ENCODE measurements at places on chromosomes 5 and 9.

- no peak for DNase-seq
Measured at GRCh38 chr9:73093740-73094379, 57.8 kb upstream of the ANXA1 start.

DNA sequence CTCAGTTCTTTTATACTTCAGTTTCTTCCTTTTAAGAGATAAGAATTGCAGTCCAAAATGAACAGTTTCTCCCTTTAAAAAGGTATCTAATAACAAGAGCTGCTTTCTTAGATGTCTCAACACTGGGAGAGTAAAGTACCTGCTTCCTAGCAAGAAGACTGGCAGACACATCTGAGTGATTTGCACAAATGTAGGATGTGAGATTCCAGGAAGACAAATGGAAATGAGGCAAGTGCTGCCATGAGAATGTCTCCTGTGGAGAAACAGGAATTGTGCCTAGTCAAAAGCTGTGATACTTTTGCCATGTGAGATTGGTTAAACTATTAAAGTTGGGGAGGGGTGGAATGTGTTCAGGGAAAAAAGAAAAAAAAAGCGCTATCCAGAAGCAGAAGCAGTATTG lies 159.1 kb downstream of the HTR1A start:
- no peak for DNase-seq

DNA sequence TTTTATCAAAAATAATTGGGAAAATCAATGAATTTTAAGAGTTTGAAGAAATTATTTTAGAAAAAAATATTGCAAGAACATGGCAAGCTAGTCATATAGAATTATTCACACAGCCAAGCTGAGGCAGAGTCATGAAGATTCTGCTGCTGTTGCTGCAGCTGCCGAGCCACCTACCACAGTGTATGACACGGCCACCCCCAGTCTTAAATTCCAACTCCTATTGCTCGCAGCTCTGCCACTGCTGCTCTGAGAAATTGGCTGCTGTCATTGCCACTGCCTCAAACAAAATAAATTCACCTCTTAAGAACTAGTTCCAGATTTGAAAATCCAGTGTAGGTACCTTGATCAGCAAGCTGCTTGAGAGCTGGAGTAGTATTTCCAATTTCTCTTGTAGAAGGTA lies 1318.8 kb upstream of the ACO1 start:
- no peak for DNase-seq

- no peak for DNase-seq
Measured at GRCh38 chr5:35009657-35010056, 38.1 kb downstream of the AGXT2 start.

DNA sequence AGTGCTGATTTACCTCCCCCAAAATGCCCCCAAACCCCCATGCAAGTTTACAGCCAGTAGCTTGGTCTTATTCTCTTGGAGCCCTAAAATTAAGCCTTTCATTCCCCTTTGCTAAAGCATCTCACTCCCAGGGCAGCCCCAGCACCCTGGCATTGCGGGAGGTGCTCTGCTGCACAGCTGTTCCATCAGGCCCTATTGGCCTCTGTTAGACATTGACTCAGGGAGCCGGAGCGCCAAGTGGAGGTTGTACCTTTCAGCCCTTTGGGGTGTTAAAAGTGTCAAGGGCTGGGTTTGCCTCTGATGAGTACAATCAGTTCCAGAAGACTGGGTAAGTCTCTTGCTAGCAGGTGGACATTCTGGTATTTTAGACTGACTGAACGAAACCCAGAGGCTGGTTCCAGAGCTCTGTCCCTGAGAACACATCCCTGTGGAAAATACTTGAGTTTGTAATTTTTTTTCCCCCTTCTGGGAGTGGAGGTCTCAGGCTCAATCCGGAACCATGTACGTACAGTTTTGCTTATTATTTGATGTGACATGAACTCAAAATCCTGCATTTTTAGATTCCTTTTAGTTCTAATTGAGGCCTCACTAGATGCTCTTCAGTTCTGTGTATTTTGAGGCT lies 102.4 kb downstream of the UBE2R2 start:
- no peak for DNase-seq

GRCh38 chr5:32598260-32598937 lies 13.0 kb downstream of the SUB1 start:
- no peak for DNase-seq

DNA sequence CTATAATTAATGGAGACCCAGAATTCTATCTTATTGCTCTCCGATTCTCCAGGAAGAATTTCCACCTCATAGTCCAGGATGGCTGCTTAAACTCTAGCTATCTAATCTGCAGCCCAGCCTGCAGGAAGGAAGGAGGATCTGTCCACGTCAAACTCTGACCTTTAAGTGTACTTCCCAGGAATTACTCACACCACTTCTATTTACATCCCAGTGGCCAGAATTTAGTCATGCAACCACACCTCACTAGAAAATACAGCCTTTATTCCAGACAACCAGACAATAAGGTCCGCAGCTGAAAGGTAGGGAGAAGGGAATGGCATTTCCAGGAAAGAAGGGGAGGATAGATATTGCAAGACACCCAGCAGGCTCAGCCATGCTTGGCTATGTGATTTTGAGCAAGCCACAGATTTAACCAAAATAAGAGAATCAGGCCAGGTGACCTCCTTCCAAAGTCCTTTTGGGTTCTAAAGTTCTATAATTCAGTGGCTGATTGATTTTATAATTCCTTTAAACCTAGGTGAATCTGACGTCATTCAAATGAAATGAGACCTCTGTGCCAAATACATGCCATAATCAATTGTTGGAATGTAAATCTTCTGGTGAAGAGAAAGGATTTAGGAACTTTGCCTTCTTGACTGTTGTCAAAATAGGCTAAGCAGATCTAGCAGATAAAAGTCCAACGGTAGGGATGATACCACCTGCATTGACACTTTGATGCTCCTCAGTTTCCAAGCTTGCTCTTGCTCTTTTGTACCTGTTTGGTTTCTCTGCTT lies 3.7 kb upstream of the DENND1A start:
- no peak for DNase-seq

GRCh38 chr5:180644825-180645273 lies 4.6 kb downstream of the FLT4 start:
- no peak for DNase-seq

- no peak for DNase-seq
Measured at GRCh38 chr9:132673355-132673754, 3.1 kb downstream of the GTF3C4 start.

- peak; percentile 93 for DNase-seq
Measured at GRCh38 chr9:132079391-132080091, at the start of gene MED27. MED27 (minus strand) TSS chr9:132079867; CDS start chr9:132079844, 23 bp downstream.

DNA sequence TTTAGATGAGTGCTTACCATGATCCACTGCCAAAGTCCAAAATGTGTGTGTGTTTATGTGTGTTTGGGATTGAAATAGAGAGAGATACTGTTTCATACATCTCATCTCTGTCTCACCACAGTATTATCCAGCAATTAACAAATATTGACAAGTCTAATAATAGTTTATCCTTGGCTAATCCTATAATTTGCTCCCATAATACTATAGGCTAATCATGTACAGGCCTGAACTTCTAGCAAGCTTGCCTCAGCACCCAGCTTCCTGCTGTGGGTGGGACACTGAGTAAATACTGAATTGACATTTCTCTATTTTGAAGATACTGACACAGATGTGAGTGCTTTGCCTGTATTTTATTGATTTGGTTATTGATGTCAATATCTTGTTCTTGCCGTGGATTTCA lies 35.3 kb upstream of the KCNV2 start:
- DNase-seq = no peak

GRCh38 chr5:123012321-123012720 lies 24.2 kb downstream of the PPIC start:
- no peak for DNase-seq

DNA sequence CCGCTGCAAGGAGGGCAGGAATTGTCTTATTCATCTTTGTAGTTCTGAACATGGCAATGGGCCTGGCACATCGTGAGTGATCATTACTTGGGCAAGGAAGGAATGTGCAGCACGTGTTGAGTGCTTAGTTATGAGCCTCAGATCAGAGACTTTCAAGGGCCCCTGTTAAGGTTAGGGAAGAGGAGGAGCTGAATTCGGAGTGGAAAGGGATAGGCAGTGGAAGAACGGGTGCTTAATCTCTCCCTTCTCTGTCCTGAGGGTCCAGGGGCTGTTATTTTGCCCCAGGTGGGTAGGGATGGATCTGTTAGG lies 59.5 kb upstream of the RARS1 start:
- no peak for DNase-seq

DNA sequence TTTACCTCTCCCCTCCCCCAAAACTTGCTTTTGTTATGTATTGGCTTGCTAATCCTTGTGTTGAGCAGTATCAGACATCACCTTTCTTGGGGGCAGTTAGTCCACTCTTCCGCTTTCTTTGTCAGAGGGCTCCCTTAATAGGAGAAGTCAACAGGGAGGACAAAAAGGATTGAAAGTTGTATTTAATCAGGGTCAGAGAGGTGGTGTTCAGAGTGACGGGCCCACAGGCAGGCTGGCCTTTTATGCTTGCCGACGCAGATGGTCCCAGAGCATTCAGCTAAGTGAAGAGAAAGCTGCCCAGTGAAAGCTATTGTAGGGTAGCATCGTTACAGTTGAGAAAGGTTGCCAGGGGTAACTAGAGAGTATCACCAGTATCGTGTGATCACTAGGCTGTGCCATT lies 131.1 kb downstream of the ZCCHC7 start:
- DNase-seq = no peak

GRCh38 chr5:123705741-123706140 lies 193.8 kb downstream of the CSNK1G3 start:
- no peak for DNase-seq

GRCh38 chr9:100377015-100377414 lies 24.3 kb upstream of the TEX10 start:
- DNase-seq = no peak

DNA sequence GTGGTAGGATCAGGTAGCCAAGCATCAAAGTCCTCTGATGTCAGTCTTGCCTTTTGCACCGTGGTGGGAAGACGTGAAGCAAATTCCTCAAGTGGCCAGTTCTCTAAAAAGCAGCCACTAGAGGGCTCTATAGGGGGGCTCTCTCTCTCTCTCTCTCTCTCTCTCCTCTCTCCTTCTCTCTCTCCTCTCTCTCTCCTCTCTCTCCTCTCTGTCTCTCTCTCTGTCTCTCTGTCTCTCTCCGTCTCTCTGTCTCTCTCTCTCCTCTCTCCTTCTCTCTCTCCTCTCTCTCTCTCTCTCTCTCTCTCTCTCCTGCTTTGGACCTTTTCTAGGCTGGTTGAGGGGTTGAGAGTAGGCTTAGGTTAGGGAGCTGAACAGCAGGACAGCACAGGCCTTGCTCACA lies 13.9 kb upstream of the OSMR start:
- DNase-seq = no peak

- DNase-seq = no peak
Measured at GRCh38 chr9:32706004-32706724, 70.7 kb upstream of the TAF1L start.

DNA sequence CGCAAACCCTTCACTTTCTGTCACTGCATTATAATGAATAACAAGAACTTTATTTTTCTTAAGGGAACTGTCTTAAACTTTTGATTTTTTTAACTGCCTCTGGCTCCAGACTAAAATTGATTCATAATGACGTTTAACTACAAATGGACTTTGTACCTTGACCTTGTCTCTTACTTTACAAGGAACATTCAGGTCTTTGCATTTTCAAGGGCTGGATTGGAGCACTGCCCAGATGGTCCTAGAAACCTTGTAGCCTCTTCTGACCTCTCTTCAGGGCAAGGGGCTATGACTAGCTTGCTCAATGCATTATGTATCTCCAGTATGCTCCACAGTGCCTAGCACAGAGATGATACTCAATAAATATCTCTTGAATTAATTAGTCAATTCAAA lies 612.6 kb upstream of the CLINT1 start:
- no peak for DNase-seq

GRCh38 chr9:130453487-130453886 lies 8.7 kb downstream of the ASS1 start:
- DNase-seq = no peak

DNA sequence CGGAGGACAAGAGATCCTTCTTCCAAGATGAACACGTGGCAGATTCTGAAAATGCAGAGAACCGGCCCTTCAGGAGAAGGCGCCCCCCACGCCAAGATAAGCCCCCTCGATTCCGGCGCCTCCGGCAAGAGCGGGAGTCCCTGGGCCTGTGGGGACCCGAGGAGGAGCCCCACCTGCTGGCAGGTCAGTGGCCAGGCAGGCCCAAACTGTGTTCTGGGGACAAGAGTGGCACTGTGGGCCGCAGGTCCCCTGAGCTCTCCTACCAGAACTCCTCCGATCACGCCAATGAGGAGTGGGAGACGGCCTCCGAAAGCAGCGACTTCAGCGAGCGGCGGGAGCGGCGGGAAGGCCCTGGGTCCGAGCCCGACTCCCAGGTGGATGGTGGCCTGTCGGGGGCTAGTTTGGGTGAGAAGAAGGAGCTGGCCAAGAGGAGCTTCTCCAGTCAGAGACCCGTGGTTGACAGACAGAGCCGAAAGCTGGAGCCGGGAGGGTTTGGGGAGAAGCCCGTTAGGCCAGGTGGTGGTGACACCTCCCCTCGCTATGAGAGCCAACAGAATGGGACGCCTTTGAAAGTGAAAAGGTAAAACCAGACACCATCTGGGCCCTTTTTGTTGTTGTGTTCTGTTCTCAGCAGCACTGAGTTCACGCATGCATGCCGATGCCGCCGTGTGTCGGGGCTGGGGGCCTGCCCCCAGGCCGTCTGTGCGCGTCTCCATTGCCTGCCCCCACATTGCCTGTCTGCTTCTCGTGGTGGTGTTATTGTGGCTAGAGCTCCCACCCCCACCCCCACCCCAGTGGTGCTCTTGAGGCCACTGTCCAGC lies 26.6 kb upstream of the POMT1 start:
- DNase-seq = no peak

GRCh38 chr5:132162945-132163344 lies 64.7 kb downstream of the P4HA2 start:
- no peak for DNase-seq

DNA sequence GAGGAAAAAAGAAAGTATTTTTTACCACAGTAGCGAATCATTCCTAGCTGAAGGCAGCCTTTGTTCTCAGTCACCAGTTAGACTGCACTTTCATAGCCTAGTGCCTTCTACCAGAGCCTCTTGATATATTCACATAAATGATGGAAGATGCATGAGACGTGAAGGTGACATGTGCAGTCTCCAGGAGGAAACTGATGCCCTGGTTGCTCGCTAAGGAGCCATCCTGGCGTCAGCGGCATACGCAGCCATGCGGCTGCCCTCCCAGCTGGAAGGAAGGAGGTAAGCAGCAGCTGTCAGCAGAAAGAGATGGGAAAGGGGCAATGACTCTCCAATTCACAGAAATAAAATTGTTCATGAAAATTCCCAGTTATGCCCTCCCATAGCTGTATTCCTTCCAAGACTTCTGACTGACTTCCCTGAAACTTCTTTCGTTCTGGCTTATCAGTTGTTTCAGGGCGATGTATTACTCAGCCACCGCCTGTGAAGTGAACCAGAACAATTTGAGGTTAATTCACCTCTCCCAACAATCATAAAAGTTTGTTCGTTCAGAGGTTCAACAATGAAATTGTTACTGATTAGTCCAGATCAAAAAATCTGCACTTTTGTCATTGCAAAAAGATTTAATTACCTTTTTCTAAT lies 331.2 kb downstream of the NR2F1-AS1 start:
- DNase-seq = no peak

DNA sequence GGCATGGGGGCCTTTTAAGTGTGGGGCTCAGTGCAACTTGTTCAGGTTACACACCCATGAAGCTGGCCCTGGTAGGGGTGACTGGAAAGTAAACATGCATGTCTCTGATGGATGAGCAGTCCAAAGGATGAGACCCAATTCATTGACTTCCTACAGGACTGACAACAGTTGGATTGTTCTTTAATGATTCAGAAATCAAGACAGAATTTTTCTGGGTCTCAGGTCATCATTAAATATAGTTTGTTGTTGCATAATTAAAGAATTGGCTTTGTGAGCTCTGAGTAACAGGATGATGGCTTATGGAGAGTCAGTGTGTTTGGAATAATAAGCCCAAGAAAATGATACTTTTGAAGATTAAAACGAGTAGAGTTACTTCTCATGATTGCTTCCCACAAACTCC lies 604.2 kb upstream of the CLINT1 start:
- DNase-seq = no peak

All from activated T-cell treated with anti-CD3 and anti-CD28 coated beads, Interleukin-2, amount 50 U/mL, for 1 hour (primary cell).